ENCODE measurements at places on chromosomes 3 and 15.

DNA sequence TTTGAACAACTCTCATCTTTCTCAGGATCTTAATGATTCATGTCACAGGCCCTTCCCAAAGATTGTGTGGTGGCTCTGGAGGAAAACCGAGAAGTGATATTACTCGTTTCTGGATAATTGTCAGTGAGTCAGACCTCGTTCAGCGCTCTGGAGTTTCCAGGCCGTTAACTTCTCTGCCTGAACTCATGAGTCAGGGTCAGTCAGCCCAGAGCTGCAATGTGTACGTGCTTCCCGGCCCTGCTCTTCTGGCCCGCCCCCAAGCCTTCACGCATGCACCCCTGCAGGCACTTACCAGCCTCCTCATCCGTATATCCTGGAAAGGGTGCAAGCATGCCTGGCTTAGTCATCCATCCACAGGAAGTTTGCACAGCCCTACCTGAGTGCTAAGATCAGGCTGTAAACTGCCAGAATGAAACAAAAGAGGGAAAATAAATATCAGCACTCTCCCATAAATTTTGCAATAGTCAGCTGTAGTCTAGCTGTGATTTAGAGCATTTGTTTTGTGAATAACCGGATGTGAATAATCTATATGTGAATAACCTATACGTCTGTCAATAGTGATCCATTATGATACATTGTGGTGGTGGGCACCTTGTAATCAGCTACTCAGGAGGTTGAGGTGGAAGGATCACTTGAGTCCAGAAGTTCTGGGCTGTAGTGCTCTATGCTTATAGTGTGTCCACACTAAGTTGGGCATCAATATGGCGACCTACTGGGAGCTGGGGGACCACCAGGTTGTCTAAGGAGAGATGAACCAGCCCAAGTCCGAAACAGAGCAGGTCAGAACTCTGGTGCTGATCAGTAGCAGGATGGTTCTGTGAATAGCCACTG is 35.3 kb upstream of the SEMA4B start:
- no peak for DNase-seq

- DNase-seq: no peak
Observed at GRCh38 chr3:61903074-61903473, 341.7 kb downstream of the PTPRG start.

DNA sequence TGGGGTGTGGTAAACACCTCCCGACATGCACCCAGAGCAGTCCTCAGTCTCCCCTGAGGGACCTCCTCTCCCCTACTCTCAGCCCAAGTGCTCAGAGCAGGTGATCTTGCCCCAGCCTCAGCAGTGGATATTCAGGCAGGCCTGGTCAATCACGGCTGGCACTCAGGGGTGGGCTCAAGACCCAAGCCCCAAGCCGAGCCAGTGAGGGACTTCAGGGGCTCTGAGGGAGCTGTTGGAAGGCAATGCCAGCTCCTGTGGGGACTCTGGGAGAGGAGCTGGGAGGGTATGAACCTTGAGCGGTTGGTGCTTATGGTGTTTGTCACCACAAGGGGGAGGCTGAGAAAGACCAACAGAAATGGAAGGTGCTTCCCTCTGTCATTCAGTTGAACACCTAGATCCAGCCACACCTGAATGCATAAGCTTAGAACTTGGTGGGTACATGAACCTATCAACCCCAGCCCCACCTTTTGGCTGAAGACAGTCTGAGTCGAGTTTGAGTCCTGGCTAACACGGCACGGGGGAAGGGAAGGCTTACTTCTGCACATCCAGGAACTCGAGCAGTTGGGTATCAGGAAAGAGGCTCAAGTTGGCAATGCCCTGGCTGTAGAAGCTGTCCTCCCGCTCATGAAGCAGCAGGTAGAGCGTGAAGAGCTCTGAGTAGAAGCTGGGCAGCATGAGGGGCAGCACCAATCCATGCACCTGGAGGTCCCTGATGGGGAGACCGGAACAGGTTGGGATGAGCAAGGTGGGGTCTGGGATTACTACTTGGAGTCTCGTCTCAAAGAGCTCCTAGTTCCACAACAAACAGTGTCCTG is 19.2 kb downstream of the ALS2CL start:
- no peak for DNase-seq

- no peak for DNase-seq
Observed at GRCh38 chr3:197432384-197433127, 123.2 kb downstream of the BDH1 start.

- no peak for DNase-seq
Observed at GRCh38 chr3:11818033-11818432, 28.7 kb downstream of the TAMM41 start.

DNA sequence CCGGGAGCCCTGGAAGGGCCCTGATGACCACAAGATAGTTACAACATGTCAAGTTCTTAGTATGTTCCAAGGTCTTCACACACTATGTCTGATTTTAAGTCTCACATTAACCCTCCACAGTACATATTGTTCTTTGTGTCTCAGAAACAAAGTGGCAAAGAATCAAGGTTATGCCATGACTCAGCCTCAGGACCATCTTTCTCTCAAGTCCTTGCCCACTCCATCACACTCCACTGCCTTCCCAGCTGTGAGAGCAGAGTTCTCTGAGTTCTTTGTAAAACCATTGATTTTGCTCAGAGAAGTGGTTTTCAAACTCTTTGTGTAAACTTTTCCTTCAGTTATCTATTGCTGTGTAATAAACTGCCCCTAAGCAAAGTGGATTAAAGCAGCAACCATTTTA is 67.9 kb upstream of the C3orf80 start:
- DNase-seq: no peak

DNA sequence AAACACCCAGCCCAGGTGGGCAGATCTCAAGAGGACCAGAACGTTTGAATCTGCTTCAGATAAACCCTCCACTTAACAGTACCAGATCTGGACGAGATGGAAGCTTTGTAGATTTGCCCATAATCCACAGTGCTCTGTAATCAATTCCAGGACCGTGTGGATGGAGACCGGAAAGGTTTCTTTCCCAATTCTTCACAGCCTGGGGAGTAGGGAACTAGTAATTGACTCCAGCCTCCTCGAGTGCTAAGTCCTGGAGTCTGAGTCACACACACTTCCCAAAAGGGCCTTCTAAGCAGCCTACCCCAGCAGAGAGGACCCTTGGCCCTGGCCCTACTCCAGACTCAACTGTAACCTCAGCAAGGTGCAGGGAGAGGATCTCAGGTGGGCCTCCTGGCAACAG is 56.2 kb upstream of the TSEN2 start:
- no peak for DNase-seq

DNA sequence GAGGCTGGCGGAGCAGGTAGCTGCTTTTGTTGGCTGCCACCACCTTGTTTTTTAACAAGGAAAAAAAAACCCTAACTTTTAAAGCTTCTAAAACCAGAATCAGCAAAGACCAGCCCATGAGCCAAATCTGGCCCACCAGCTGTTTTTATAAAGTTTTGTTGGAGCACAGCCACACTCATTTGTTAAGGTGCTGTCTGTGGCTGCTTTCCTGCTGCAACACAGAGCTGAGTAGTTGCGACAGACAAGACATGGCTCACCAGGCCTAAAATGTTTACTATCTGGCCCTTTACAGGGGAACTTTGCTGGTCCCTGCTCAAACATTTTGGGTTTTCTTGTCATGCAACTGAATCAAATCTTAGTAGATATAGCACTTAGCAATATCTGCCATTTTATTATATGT is 18.9 kb downstream of the EFCAB12 start:
- DNase-seq: no peak

- DNase-seq: no peak
Observed at GRCh38 chr3:151460228-151460627, 633 bp downstream of the IGSF10 start.

DNA sequence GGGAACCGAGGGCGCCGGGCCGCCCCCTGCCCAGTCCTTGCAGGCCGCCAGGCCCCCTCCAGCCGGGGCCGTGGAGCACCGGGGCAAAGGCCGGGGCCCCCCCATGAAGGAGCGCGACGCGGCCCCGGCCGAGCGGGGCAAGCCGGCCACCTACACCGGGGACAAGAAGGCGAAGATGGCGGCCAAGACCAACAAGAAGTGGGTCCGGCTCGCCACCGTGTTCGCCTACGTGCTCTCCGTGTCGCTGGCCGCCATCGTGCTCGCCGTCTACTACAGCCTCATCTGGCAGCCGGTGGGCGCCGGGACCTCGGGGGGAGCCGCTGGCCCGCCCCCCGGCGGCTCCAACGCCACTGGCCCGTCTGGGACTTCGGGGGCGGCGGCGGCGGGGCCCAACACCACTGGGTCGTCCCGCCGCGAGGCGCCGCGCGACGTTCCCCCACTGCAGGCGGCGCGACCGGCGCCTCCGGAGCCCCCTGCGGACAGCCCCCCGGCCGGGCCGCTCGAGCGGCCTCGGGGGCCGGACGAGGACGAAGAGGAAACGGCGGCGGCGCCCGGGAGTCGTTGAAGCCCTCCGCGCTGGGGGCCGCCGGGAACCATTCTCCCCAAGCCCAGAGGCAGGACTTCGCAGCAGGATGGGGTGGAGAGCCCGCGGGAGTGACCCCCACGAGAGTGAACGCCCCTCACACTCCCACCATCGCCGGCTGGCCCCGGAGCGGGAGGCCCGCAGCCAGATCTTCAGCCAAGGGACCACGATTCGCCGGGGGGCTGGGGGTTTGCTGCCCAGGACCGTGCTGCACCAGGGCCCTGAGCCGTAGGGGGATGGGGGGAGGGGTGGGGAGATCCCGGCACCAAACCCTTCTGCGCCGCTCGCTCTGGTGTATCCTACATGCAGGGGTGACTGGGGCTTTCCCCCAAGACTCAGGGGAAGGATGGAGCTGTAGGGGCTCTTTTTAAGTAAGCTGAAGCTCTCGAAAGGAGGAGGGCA is 753 bp downstream of the INAFM2 start:
- no peak for DNase-seq

DNA sequence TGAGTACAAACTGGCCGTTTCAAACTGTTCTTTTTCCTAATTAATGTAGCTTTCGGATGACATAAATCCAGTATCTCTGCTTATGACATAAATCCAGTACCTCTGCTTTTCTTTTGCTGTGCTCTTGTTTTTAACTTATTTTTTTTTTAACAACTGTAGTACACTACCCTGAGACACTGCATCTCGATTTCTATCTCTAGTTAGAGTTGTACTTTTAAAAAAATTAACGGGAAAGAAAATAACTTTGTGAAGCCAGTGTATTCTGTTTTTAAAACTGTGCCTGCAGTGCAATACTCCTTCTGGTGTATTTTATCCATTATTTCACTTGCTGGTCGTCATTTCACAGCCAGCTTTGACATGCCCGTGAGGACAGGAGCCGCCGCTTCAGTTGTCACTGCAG is 46.6 kb downstream of the ASB7 start:
- DNase-seq: no peak

- DNase-seq: no peak
Observed at GRCh38 chr3:9217784-9218513, 31.5 kb downstream of the SRGAP3 start.

DNA sequence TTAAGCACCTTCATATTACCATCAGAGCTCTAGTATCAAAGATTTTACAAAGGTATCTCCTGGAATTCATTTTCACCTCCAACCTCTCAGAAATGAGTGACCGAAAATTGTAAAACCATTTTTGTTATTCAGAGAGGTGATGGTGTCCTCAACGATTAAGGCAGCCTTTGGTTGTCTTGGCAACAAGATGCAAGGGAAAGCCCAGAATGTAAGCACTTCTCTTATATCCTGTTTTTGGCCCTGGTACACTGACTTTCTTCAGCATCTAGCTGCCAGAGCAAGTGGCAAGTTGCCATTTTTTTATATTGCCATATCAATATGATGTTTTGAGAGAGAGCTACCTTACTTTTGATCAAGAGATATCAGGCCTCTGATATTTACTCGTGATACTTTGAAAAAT is 384.9 kb upstream of the NECTIN3 start:
- DNase-seq: no peak

DNA sequence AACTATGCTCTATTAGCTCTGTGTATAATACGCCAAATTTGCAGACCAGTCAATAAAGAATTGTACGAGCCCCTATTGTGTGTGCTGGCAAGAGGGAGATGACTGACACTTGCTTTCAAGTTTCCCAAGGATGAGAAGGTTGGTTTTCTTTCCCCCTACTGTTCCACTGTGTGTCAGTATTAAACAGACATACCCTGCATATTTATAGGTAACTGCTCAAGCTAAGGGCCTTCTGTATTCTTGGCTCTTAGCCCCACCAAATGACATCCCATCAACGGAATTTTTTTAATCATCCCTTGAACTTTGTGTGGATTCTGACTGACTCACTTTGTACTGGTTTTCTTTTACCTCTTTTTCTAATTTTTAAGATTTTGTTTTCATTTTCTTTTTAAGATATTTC is 60.6 kb upstream of the GYG1 start:
- DNase-seq: no peak

DNA sequence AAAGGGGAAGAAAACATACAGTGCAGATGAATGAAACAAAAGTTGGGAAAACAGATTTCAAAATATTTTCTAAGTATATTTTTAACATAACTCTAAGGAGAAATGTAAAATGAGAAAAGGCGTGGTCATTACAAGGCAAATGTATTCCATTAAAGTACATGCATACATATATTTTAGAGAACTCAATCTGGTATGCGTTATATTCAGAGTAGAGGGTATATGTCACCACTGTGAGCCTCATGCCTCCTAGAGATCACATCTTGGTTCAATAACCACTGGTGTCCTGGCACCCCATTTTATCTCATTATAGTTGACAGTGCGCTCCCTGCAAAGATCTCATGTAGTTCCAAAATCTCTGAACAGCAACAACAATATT is 77.5 kb downstream of the SMARCC1 start:
- DNase-seq: no peak

GRCh38 chr3:66588340-66588847 is 87.6 kb upstream of the LRIG1 start:
- no peak for DNase-seq

- no peak for DNase-seq
Observed at GRCh38 chr3:126958638-126959085, 24.3 kb upstream of the PLXNA1 start.
